NCI-H1436 (cell line): ENCODE measurements at places on chromosomes 4 and X.

DNA sequence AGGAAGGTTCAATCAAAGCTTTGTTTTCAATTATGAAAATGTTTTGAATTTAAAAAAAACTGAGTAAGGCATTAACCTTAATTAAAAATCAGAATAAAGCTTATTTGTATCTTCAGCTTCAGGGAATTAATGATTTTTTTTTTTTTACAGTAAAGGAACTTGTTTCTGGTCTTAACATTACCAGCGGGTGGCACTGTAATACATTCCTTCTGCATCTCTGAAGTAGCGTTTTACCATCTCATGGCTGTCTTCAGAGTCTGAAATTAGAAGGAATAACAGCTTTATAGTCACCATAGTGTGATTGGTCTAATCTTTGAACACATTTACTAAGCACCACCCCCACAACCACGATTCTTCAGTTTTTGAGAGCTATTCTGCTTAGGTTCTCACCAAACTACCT lies 102.6 kb downstream of the IL1RAPL2 start:
- DNase-seq, result no peak

- DNase-seq, result no peak
Observed at GRCh38 chrX:39931529-39932282, 166.1 kb downstream of the BCOR start.

DNA sequence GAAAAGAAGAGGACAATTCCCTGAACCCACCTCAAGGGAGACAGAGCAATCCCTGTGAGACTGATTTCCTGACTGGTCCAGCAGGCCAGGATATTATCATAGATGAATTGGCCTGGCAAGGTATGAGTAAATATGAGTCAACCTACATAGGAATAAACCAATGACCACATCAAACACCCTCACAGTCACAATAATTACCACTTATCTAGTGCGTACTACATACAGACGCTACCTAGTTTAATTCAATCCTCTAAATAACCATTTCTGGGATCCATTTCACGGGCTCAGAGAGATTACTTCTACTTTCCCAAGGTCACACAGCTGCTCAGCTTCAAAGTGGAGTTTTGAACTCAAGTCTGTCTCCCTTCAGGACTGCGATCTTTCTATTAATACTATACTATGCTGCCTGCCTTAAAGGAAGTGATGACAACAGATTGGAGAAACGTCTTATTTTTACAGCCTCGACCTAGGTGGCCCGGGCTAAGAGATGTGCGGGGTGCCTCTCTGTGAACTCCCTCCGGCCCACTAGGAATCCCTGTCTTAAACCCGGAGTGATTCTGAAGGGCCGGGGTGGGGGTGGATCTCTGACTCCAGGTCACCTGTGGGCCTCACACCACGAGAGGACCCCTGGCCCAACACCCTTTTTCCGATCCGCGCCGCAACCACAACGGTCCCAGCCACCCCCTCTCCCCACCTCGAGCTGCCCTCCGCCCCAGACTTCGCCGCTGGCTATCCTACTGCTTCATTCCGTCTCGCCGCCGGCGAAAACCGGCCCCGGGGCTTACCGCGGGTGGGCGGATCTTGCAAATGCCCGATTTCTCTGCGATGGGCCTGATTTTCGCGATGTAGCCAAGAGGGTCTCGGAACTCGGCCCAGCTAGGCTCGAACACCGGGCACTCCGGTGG lies 800 bp downstream of the KDM5C start:
- no peak for DNase-seq

DNA sequence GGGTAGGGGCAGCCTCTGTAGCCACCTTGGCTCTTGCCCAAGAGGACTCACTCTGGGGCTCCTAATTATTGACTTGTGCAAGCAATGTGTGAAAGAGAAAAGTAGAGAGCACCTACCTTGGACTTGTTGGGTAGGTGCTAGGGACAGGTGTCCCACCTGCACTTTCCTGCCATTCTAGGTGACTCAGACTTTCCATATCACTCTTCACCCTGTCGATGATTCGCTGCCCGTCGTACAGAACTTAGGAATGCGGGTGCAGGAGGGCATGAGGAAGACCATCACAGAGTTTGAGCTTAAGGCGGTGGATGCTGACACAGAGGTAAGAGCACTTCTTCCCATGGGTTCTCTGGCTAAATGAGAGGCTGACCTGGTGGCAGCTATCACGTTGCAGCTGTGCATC lies 87.3 kb upstream of the ANXA3 start:
- DNase-seq, result no peak

DNA sequence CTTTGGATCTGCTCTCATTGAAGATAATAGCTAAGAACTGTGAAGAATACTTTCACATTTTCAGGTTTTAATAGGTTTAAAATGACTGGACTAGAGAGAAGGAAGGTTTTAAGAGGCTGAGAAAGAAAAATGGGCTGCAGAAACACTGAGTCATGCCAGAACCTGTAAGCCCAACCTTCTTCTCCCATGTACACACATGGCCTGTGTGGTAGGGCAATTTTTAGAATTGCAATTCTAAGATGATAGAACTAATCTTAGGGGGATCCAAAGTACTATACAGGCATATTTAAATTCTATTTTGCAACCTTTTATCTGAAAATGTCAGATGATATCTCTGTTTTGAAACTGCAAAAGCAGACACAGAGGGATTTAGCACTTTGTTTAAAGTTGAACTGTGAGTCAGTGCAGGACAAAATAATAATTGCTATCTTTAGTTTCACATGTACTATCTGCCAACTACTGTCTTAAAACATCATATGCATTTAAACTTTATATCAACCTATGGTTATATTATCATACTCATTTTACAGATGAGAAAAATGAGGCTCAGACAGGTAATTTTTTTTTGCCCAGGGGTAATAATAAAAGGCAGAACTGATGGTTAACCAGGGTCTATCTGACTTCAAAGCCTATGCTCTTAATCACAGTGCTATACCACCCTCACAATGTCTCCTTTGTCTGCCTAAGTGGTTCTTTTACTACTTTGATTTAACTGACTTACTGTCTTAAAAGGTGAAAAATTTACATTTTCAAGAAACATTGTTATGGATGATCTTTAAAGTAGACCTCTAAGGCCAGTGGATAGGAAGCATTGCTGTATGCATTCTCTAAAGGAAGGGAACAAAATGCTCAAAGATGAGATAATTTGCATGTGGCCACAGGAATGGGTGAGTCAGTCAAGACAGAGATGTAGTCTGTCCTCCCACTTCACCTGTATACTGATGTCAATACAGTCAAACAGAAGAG lies 4.3 kb downstream of the TMPRSS11E start:
- DNase-seq, result no peak

DNA sequence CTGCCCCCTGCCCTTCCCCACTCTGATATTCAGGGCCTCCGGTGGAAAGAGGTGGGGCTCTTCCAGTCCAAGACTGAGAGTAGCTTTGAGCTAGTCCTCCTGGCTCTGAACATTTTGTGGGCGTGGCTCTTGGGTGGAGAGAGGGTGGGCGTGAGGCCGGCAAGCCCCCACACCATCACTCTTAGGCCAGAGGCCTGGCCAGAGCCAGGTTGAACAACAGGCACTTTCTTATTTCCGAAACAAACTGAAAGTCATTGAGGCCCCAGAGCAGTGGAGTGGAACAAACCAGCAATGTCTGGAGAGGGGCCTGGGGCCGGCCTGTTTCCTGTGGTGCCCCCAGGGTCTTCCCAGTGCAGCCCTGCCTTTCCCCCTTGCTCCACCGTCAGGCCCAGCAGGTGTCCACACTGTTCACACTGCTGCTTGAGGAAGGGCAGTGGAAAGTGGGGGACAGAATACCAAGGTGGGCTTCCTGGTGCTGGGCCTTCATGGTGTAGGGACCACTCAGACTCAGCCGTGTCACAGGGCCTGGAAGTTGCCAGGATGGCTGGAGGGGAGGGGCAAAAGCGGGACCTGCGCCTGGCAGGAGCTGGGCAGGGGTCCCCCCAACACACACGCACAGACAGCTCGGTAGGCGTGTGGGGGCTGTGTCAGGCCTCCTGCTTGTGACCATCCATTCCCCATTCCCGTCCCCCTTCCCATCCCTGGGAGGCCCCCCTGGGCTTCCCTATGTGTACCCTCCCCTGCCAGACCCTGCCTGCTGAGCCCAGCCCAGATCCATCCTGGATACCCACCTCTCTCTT lies 2.9 kb downstream of the ADRA2C start:
- DNase-seq, result no peak

DNA sequence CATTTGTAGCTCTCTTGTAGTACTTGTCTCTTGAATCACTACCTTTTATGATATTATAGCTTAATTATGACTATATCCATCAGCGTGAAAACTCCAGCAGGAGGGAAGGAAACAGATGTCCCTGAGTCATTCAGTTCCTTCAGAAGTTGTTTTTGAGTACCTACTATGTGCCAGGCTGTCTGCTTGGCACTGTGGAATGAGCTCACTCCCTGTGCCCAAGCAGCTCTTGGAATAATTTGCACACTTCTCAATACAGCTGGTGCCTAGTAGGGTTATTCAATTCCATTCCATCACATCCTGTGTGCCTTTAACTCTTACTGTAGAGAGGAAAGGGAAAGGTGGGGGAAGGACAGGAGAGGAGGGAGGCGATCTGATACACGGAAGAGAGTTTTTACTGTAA lies 77.1 kb downstream of the NFKB1 start:
- DNase-seq, result no peak

DNA sequence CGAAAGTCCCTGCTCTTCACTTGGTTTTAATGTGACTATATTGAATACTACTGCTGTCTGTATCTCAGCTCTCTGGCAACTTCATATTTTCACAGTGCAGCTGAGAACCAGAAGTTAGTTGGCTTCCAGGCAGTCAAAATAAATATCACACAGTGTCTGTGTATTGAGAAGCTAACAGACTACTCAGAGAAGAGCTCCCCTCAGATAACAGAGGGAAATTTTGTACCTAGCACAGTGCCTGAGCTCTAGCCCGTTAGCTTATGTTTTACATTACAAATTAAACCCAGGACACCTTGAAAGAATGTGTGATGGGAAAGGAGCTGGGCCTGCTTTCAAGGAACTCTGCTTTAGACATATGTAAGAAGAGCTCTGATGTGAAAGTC lies 22.7 kb downstream of the JADE1 start:
- DNase-seq, result no peak

DNA sequence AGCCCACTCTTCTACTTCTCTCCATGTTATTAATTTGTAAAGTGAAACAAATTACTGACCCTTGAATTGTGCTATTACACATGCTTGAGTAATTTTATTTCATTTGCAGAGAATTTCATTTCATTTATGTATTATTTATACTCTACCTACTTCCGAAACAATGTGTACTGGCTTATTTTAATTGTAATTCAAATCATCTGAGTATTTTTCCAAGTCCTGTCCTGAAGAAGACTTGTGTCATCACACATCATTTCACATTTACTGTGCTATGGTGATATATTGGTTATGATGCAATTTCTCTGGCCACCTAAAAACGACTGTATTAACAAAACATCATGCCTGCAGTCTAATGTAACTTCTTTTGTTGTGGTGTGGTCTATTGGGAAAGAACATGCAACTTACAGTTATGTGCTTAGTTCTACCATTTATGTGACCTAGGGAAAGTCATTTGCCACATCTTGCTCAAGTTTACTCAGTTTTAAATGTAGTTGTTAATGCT lies 384.5 kb downstream of the RPA4 start:
- no peak for DNase-seq

DNA sequence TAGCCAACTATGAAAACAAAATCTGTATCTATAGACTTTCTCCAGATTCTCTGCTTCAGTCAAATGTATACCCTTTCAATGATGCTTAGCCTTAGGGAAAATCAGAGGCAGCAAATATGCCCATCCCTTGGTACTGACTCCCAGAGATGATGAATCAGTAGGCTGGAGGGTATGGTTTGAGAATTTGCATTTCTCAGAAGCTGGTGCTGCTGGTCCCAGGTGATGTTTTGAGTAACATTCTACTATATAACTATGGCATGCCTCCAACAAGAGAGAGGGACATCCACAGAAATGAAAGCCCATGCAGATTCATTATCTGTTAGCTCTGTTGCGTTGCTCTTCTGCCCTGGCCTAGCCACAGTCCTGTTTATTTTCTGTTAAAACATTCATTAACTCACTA lies 13.6 kb downstream of the TNIP3 start:
- no peak for DNase-seq

DNA sequence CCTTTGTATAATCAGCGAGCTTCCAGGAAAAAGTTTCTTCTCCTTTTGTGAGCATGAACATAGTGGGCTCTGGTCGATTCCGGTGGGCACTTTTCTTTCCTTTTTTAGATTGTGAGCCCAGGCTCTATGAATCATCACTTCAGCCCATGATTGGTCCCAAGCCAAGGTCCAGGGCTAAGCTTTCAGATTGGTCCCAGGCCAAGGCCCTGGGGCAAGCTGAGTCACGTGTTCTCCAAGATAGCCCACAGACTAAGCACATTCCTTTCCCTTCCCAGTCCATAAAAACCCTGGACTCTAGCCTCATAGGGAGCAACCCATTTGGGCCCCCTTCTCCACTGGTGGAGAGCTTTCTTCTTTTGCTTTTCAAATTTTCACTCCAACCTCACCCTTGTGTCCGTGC lies 430.5 kb downstream of the NAP1L3 start:
- DNase-seq, result no peak

DNA sequence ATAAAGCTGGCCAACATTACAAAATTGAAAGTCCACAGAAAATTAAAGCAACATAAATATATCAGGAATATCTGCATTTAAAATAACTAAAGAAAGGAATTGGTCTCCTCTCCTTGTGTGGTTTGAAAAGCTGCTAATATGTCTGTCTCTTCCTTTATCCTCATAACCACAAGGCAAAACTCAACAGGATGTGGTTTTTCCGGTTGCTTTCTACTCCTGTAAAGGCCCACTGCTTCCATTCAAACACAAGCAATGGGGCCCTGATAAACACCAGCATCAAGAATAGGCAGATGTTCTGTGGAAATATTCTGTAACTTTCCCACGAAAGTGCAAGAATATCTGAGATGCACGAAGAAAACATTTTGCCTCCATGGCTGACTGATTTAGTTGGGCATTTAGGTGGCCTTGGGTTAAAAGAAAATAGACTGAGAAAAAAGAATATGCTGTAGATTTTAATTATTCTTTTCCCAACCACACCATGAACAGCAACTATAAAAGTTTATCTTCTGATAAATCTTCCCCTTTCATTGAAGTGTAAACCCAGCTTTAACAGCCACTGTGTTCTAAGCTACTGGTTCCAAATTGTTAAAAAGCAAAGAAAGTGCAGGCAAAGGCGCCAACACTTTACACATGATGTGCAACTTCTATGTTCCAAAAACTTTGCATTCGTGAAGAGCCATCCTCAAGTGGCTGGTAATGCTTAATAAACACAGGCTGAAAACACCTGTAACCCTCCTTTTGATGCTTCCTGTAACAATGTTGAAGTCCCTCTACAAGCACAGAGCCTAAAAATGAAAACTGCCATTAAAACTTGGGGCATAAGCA lies 50.5 kb upstream of the NDST3 start:
- DNase-seq, result no peak
